ENCODE measurements at places on chromosomes 7 and 10.

DNA sequence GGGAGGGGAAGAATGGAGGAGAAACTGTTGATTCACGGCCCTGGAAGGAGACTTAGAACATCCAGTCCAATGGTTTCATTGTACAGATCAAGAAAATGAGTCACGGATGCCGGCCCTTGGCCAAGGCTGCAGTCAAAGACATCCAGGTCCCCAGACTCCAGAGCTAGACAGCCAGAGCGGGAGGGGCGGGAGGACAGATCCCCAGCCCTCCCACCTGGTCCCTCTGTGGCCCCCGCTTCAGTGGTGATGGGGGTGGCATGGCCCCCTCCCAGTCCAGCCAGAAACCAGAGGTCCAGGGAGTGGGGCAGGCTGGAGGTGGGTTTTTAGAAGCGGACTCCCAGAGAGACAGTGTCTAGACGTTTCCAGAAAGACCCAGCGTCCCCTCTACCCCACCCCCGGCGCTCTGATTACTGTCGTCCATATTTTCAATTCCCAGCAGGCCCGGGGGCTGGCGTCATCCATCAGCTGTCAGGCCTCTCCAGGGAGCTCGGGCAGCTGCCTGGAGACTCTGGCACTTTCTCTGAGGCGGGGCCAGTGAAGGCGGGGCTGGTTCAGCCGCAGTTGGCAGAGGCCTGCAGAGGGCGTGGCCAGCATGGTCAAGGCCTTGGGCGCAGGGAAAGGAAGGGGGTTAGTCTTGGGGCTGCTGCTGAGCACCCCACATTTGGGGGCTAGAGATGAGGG lies 8.0 kb upstream of the HSPB1 start:
- no peak for DNase-seq

GRCh38 chr10:83205861-83206260 lies 933.4 kb upstream of the GHITM start:
- DNase-seq, result no peak

- DNase-seq, result no peak
Observed at GRCh38 chr10:32738958-32739357, 219.1 kb downstream of the ITGB1 start.

DNA sequence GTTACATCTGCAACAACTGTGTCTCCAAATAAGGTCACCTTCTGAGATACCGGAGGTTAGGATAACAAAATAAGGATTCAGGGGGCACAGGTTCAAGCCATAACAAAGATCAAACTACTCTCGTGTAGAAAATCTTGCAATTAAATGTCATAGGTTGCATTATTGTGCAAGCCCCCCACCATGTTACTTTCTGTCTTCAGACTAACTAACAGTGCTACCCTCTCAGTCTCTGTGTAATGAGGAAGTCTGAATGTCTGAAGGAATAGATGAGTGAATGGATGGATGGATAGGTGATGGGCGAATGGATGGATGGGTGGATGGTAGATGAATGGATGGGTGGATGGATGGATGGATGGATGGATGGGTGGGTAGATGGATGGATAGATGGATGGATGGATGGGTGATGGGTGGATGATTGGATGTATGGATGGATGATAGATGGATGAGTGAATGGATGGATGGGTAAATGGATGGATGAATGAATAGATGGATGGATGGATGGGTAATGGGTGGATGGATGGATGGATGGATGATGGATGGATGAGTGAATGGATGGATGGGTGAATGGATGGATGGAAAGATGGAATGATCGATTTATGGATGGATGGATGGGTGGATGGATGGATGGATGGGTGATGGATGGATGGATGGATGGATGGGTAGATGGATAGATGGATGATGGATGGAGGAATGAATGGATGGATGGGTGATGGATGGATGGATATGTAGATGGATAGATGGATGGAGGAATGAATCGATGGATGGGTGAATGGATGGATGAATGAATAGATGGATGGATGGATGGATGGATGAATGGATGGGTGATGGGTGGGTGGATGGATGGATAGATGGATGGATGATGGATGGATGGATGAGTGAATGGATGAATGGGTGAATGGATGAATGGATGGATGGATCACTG lies 557.3 kb upstream of the FOXK1 start:
- no peak for DNase-seq

DNA sequence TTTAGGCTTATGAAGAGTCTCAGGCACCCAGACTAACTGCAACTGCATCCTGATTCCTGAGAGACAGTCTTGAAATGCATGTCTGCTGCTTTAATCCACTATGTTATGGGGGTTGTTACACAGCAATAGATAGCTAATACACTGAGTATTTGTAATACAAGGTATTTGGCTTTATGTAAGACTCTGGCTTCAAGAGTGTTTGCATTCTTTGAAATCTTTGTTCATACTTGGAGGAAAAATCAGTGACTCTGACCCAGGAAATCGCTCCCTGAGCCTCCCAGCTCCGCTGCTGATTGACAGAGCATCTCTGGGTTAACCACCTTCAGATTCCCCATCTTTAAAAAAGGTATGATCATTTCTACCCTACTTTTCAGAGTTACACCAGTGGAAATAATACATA lies 133.9 kb downstream of the MTPAP start:
- DNase-seq, result no peak

DNA sequence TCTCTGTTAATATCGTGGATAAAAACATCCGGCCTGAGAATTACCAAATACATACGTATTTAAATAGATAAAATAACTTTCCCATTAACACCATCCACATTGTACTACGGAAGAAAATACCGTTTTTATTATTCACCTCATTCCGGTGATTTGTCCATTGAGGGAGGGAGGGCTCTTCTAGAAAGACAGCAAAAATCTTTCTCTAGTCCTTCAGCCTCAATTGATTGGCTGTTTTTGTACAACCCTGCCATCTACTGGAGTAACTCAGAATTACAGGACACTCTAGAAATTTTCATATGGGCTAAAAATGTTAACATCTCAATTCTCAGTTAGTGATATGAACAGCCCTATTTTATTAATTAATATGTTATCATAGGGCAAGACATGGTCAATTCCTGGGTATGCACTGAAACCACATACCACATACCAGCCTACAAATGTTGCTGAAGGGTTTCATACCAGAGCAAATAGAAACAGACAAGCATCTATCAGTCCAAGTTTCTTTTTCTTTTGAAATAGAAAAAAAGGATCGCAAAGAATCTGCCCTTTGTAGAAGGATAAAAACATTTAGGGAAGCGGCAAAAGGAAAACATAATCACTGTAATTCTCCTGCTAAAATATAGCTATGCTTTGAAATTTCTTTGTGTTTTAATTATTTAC lies 55.8 kb upstream of the CDCA7L start:
- no peak for DNase-seq

DNA sequence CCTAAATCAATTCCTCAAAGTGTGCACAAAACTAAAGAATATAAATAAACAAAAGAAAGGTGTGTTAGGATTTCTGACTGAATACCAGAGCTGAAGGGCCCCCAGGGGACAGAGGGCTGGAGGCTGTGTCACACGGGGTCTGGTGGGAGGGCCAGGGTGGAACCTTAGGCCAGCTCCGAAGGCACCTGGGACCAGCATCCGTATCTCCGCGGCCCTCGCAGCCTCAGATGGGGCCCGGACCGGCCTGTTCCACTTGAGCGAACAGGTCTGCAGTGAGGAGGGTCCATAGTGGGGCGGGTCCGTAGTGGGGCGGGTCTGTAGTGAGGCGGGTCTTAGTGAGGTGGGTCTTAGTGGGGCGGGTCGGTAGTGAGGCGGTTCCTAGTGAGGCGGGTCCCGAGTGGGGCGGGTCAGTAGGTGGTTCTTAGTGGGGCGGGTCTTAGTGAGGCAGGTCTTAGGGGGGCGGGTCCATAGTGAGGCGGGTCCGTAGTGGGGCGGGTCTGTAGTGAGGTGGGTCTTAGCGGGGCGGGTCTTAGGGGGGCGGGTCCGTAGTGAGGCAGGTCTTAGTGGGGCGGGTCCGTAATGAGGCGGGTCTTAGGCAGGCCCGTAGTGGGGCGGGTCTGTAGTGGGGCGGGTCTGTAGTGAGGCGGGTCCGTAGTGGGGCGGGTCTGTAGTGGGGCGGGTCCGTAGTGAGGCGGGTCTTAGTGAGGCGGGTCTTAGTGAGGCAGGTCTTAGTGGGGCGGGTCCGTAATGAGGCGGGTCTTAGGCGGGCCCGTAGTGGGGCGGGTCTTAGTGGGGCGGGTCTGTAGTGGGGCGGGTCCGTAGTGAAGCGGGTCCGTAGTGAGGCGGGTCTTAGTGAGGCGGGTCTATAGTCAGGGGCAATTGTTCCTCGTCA lies 15.1 kb downstream of the GPR146 start:
- DNase-seq, result no peak

- no peak for DNase-seq
Observed at GRCh38 chr10:43181146-43181545, 42.9 kb downstream of the CSGALNACT2 start.

- DNase-seq, result peak; percentile 56
Observed at GRCh38 chr10:31317652-31318381, 1.2 kb upstream of the ZEB1 start.

- no peak for DNase-seq
Observed at GRCh38 chr7:86448856-86449255, 194.9 kb upstream of the GRM3 start.

DNA sequence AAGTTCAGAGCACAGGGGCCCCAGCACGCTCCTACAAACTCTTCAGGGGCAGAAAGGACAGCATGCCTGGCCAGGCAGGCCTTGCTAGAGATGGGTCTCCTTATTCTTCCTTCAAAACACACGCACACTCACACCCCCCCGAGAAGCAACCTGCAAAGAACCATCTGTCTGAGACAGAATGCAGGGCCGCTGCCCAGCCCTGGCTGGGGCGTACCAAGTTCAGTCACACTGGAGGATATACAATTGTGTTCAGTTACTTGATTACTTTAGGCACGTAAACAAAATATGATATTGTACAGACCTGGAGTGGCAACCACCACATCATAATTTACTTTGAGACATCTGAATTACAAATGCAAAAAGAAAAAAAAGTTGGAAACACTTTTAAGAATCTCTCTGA lies 5.7 kb downstream of the FAM53B start:
- DNase-seq, result no peak

All from stimulated activated CD4-positive, alpha-beta T cell treated with anti-CD3 and anti-CD28 coated beads, Interleukin-15, amount 100 ng/mL, for 1 hour (primary cell).